ENCODE measurements at places on chromosomes 11 and 22. TPM values are rescaled to one million over a fixed set of nuclear protein-coding genes. Genes with fewer than 3 reads are reported as not detected.

TMEM134 gene
- 135 TPM for total RNA-seq

CYB561A3 gene
- 27.7 TPM for total RNA-seq

SLC25A18 gene
- 0.08 TPM for total RNA-seq

POU2AF2 gene
- not detected for total RNA-seq

FAT3 gene
- 0.12 TPM for total RNA-seq

FXYD2 gene
- not detected for total RNA-seq

DNA sequence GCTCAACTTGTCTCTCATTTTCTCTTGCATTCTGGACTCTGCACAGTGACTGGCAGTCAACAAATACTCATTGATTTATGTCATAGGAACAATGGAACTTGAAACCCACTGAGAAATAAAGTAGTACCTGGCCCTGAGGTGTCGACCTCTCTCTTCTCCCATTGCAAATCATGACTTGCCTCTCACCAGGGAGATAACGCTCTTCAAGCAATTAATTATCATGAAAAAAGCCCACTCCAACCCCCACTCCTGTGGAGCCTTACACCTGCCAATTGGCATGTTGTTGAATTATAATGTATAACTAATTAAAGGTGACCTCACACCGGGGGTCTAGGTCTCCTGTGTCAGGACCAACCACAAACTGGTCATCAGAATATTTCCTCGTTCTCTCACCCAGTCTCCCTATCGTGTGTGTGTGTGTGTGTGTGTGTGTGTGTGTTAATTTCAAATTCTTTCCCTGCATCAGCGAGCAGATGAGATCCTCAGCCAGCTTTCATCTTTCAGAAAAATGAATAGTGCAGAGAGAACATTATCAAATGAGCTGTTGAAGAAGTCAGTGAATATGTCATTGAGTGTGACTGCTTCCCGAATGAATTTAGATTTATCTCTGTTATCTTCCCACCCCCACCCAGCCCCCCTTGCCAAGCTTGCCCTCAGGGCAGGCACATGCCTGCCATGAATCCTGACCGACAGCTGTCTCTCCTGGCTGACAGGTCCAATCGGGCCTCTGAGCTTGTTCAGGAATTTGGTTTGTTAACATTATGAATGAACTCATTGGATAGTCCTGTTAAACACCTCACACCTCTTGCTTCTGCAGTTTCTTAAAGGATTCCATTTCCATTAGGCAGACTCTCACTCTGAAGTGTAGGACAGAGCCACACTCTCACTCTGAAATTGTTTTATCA, 357.4 kb downstream of the INSC start:
- ATAC-seq, result no peak

GRCh38 chr11:87878373-87878825, 296.8 kb downstream of the RAB38 start:
- ATAC-seq, result no peak

DNA sequence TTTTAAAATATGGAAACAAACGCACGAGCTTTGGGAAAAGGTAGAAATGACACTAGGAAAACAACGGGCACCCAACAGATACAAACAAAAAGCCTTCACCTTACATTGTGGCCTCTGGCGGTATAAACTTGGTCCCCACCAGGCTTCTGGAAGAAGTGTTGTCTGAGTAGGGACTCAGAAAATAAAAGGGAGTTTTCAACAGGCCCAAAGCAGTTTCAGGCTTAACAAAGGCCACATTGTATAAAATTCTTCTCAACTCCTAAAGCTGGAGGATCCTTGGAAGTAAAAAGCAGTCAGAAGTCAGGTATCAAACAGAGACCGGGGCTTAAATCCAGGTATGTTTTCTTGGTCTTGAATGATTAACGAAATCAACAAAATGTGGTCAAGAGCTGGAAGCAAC, 61.0 kb downstream of the LARGE1 start:
- no peak for ATAC-seq

GRCh38 chr11:123173040-123173855, 21.8 kb downstream of the CLMP start:
- ATAC-seq, result peak; percentile 62

- peak; percentile 58 for ATAC-seq
Observed at GRCh38 chr22:32531931-32532819, 57.6 kb downstream of the FBXO7 start.

GRCh38 chr11:57390535-57390934, at the start of gene PRG2:
PRG2 (minus strand) TSS chr11:57390650; CDS start chr11:57389944, 706 bp downstream.
- no peak for ATAC-seq

DNA sequence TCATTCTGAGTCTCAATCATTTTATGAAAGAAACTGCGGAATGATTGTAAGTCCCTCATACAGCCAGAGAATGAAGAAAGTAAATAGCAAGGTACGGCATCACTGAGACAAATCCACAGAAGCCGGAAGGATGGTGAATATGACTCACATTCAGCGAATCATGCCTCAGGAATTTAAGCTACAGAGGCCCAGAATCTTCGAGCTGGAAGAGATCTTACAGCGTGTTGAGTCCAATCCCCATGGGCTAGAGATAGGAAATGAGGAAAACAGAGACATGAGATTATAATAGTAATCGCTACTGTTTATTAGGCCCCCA, 173.2 kb downstream of the KIF18A start:
- ATAC-seq, result peak; percentile 52

DNA sequence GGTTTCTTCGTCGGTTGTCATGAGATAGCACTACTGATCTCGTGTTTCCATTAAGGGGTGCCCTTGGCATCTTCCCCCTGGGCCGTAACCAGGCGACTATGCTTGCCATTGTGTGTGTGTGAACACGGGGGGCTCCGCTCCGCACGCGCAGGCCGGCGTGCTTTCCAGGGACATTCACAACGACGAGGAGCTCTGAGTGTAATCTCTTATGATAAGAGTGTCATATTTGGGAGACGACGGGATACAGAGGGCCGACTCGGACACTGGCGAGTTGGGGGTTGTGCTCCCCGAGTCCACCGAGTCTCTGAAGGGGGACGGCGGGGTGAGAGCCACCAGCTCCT, 170.9 kb upstream of the CTSC start:
- no peak for ATAC-seq

DNA sequence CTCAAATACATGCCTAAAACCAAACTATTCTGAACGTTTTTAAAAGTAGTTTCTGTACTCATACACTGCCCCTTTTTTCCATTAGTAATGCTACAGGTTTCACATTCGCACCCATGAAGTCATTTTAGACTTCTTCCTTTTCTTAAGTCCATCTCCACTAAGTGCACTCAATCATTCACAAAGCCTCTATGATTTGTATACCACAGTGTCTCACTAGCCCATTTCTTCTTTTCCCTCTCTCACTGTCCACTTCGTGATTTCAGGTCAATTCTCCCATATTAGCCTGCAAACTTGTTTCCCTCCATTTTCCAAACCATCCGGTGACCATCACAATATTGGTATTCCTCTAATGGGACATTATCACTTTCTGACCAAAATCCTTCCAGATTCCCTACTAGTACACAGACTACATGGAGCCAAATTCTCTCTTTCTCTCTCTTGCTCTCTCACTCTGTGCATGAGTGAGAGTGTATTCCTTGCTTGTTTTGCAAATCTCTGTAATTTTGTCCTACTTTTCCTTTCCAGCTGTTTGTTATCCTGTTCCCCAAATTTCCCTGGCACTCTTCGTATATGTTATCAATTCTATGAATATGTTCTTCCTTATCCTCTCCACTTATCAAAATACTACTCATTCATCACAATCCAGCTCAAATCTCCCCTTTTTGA, 3.4 kb upstream of the ZC3H12C start:
- ATAC-seq, result no peak

DNA sequence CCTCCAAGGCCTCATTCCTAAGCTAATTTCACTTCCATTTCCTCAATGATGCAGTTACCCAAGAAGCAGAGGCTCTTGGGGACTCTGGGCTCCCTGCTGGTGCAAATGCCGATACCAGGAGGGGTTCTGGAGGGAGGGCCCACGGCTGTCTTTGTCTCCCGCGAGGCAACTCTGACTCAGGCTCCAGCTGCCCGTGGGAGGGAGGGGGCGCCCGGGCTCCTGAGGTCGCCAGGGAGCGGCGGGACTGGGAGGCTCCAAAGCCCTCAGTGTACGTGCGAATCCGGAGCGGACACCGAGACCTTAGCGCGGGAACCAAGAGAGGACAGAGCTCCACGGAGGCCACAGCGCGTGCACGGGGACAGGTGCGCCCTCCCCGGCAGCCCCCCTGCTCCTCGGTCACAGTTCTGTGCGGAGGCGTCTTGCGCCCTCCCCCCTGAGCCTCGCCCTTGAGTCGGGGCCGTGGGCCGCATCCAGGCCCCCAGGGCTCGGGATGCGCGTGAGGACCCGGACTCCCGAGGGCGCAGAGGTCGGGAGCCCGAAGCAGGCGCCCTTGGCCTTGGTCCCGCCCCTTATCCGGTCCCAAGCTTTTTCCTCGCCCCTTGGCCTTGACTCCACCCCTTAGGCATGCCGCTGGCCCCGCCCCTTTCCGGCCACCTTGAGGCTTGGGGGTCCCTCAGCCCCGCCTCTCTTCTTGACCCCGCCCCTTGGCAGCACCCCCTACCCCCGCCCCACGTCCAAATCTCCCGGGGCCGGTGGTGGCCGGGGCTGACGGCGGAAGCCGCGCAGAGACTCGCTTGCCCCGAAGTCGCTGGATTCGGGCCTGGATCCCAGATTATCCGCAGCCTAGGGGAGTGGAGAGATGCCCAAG, 4.7 kb upstream of the SHISA8 start:
- peak; percentile 55 for ATAC-seq

DNA sequence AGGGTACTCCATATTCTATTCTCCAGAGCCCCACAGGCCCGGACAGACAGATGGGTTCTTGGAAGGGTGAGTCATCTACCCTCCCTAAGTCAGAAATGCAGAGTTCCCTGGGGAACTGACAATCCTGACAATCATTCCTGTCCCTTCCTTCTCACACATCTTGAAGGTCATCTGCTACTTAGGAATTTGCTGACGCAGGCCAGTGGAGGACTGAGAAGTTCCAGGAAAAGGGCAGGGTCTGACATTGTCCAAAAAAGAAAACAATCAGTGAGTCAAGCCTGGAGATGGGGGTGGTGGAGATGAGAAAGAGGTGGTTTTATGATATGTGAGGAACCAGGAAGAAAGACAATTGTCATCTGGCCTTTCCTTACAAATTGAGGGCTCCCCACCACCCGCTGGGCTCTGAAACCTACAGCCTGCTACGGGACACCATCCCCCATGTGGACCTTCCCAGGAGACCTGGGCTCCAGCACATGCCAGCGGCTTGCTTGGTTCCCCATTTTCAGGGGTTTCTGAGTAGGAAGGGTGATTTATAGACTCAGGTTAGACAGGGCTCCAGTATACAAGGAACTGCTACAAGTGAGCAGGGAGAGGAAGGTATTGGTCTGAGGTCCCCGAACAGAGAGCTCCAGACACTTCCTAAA, 12.9 kb downstream of the CD59 start:
- ATAC-seq, result peak; percentile 53

DNA sequence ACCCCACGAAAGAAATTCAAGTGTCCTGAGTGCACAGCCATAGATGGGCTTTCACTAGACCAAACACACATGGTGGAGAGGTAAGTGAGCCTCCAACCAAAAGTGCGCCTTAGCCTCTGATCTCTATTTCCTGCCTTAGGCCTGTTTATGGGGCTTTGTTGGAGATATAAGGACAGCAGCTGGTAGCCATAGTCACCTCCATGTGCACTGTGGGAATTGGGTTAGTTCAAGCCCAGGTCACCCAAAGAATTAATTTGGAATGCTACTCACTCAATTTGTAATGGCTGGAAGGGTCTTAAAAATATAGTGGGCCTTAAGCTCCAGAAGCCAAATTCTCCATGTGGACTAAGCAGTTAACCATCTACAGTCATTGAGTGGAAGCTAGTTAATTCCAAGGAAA, 73.6 kb downstream of the ALX4 start:
- no peak for ATAC-seq

- no peak for ATAC-seq
Observed at GRCh38 chr22:50739894-50740293, 1.9 kb downstream of the ACR start.
